Stimulated activated CD4-positive, alpha-beta T cell treated with anti-CD3 and anti-CD28 coated beads, TNF-alpha, amount 100 ng/mL, for 1 hour (primary cell): ENCODE measurements at places on chromosomes 3 and 15.

DNA sequence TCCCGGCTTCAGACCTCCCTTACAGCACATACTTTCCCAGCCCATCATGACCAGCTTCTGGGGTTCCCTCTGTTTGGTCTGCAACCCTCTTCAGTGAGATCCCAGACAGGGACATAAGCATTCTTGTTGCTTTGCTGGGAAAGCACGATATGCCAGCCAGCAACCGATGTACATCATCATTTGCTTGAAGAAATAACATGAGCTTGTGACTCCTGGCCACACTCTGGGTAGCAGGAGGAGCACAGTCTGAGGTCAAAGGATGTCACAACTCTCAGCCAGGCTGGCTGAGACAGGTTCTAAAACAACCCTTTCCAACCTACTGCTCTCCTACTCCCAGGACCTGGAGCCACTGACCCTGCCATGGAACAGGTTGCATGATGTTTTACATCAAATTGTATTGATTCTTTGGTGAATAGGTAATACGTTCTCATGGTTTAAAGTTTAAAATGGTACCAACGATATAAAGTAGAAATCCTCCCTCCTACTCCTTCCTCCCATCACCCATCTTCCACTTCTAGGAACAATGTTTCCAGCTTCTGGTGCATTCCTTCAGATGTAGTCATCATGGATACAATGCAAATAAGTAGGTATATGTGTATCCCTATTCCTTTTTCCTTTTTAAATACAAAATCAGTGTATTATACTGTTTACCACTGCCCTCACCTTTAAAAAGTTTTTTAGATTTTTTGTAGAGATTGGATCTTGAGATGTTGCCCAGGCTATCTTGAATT lies 190.3 kb downstream of the OPA1 start:
- no peak for DNase-seq

DNA sequence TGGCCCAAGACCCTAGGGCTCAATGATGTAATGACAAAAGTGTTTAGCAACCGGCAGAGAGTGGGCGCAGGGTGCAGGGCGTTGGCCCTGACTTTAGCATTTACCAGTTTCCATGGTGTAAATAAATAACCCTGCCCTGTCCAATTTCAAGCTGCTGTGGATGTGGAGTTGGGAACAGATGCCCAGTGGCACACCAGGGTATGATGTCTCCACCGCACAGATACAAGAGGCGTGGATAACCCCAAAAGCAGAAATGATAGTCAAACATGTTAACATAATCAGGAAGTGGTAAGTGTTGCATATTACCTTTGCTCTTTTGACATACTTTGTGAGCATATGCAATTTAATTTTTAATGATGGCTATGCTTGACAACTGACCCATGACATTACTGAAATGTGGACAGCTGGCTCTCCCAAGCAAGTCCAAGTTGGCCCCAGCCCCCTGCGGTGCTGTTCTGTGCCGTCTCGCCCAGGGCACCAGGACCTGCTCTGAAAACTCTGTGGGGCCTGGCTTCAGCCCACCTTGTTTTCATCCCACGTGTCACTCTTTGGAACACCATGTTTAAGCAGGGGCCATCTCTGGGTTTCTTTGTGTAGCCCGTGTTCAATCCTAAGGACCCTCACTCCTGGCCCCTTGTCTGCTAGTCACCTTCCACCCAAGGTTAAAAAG lies 10.8 kb upstream of the ANPEP start:
- DNase-seq = no peak

DNA sequence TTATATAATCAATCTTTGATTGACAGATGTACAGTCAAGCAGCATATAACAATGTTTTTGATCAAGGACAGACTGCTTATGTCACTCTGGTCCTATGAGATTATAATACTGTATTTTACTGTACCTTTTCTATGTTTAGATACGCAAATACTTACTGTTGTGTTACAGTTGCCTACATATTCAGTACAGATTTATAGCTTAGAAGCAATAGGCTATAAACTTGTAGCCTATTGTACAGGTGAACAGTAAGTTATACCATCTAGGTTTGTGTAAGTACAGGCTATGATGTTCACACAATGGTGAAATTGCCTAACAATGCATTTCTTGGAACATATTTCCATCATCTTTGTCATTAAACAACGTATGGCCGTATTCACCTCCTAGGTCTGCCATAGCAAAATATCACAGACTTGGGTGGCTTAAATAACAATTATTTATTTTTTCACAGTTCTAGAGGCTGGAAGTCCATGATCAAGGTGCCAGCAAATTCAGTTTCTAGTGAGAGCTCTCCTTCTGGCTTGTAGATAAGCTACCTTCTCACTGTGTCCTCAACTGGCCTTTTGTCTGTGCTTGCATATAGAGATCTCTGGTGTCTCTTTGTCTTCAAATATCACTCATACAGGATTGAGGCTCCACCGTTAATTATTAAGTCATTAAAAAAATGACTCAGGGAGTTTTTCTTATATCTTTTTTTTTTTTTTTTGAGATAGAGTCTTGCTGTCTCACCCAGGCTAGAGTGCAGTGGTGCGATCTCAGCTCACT lies 89.1 kb downstream of the EBLN2 start:
- DNase-seq = no peak

DNA sequence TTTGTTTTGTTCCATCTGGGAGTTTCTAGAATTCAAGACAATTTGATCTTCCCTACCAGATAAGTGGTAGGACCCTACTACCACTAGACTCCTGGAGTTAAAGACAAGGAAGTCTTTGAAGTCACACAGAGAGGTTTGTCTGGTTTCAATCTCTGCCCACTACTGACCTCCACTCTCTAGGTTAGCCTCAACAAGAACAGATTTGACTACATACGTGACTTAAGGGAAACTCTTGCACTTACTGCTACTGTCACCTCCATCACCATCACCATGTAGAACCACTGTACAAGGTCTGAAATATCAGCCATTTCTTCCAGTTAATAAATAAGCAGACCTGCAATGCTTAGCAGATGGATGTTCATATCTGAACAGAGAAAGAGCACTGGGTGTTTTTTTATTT lies 148.3 kb upstream of the ARHGEF26 start:
- no peak for DNase-seq

DNA sequence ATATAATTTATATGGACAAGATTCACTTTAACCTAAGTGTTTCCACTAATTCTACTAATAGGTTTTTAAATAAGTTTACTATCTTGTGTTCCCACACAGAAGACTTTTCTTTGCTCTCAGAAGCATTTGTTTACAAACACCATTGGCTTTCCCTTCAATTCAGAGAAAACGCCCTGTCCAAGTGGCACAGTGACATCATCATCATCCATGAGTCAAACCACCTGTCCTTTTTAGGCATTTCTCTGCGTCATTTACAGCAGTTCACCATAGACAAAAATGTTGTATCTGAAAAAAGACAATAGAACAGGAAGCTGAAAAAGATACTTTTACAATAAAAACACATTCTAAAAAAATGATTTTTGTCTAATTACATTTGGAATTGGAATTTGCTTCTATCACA lies 9.3 kb upstream of the BCL2L10 start:
- DNase-seq = no peak

DNA sequence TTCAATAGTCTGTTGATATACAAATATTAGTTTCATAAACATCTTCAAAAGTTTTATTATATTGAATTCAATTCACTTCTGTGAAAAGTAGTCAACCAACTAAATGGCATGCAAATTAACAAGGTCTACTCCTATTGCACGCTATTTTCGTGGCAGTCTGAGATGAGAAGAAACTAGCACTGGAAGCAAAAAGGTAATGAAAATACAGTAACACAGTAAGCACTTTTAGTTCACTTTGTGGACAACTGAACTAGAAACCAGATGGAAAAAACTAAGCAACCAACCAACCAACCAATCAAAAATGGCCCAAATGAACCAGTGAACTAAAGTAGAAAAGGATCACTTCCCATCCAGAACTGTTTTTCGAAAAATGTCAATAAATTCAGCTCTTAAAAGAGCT lies 55.7 kb upstream of the ACTC1 start:
- no peak for DNase-seq

DNA sequence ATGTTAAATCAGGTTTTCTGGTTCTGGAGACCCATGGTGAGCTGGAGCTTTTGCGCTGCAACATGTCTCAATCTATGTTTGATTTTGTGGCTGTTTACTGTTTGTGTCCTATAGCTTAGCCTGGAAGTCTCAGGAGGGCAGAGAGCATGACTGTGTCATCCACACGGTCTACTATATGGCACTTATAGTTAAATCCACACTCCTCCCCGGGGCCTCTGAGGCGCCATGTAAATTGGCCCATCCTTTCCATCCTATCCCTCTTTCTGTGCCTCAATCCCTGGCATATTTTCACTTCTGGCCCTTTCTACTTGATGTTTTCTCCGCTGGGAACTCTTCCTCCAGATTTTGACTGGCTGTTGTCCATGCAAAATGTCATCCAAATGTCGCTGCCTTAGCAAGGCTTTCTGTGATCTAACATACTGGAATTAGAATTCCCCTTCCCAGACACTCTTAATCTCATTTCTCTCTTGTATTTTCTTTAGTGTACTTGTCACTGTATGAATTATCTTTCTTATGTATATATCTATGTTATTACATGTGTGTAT lies 560.8 kb upstream of the RGMA start:
- no peak for DNase-seq

- no peak for DNase-seq
Measured at GRCh38 chr15:93360318-93360717, 271.3 kb upstream of the RGMA start.

DNA sequence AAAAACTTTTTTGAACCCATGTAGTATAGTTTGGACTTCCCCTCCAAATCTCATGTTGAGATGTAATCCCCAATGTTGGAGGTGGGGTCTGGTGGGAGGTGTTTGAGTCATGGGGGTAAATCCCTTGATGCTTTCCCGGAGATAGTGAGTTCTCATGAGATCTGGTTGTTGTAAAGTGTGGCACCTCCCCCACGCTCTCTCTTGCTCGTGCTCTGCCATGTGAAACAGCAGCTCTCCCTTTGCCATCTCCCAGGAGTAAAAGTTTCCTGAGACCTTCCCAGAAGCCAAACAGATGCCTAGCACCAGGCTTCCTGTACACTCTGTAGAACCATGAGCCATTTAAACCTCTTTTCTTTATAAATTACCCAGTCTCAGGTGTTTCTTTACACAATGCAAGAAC lies 16.0 kb upstream of the RNU6-1 start:
- no peak for DNase-seq

GRCh38 chr3:135860761-135861160 lies 104.8 kb upstream of the PPP2R3A start:
- no peak for DNase-seq

DNA sequence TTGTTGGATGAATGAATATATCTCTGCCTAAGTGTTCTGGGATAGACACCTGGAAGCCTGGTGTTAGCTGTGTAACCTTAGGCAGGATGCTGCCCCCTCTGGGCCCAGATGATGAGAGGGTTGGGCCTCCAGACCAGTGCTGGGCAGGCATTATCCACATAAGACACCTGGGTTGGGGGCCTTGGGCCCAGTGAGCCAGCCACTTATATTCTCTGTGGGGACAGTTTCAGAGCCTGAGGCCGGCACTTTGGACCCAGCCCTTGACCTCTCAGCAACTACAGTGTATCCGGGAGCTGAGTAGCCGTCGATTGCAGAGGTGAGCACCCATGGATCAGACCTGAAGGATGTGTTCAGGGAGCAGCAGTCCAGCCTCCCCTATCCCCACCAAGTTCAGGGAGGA lies 2.2 kb downstream of the HEMK1 start:
- no peak for DNase-seq
